Stimulated activated CD4-positive, alpha-beta T cell treated with anti-CD3 and anti-CD28 coated beads, Interleukin-12 subunit alpha, Interleukin-12 subunit beta, amount 100 ng/mL, for 4 hours (primary cell): ENCODE measurements at places on chromosomes 5 and 9.
A peak's percentile ranks its signal among the peaks of the same experiment; 100 is the strongest.

DNA sequence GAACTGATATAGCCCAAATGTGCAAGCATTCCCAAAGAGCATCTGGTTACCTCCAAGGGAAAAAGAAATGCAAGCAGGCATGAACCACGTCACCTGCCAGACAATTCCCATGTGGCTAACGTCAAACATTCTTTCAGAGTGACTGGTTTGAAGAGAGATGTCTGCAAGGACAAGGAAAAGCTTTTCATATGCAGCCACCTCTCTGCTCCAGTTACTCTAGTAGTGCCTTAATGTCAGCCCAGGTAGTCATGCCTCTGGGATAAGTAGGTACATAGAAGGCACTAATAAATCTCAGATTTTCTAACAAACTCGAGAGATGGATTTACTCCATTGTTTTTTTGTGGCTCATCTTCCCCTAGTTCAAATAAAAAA, 96.8 kb upstream of the IFNK start:
- no peak for DNase-seq

DNA sequence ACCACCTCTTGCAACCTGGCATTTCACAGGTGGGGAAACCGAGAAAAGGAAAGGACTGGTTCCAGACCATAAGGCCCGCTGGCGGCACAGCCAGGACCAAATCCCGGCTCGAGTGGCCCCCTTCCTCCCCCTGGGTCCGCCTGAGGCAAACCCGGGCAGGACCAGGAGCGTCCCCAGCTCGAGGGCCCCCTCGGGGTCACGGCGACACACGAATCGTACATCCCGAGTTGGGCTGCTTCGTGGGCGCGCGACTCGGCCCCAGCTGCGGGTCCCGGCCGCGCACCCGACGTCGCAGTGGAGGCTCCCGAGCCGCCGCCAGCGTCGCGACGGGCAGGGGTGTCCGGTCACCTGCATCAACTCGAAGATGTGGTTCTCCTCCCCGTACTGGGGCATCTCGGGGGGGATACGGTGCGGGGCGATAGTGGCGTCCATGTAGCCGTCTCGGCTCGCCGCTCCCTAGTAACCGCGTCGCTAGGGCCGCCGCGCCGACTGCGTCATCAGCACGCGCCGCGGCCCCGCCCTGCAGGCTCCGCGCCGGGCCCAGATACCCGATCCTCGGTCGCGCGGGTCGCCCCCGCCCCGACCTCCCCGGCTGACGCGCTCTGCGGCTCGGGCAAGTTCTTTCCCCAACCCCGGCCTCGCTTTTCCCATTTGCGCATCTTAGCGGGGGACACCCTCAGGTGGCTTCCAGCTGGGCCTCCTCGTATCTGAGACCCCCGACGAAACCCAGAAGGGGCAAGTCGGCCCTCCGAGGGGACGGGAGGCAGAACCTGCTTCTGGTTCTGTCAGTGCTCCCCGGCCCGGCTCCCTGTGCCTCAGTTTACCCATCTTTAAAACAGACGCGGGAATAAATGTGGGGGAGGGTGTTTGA, at the start of gene AK8:
AK8 (minus strand) TSS at position 461 of the 871 bp plus-strand sequence; CDS start at position 432, 29 bp downstream.
- DNase-seq = peak; percentile 75

- DNase-seq = peak; percentile 11
Measured at GRCh38 chr9:113155911-113156588, 5.2 kb downstream of the SLC31A2 start.

- DNase-seq = no peak
Measured at GRCh38 chr5:142722146-142722545, 36.3 kb upstream of the FGF1 start.

- DNase-seq = no peak
Measured at GRCh38 chr9:72462340-72462739, 59.1 kb upstream of the TMC1 start.

DNA sequence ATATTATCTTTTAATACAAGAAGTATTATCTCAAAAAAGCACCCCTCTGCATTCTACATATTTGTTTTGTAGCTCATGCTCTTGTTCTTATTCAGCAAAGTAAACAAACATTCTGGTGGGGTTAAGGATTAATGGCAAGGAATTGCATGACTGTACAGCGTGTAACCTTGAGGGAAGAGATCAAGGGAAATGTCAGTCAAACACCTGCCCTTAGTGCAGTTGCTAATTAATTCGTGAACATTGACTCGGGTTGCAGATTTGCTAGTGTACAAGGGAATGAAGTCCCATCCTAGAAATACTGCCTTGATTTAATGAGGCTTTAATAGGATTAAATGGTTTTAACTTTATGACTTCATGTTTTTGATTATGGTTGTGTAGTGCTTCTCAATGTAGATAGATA, 1758.1 kb downstream of the MAT2B start:
- DNase-seq = no peak

GRCh38 chr5:157446412-157446935, 13.5 kb upstream of the NIPAL4 start:
- DNase-seq = no peak

DNA sequence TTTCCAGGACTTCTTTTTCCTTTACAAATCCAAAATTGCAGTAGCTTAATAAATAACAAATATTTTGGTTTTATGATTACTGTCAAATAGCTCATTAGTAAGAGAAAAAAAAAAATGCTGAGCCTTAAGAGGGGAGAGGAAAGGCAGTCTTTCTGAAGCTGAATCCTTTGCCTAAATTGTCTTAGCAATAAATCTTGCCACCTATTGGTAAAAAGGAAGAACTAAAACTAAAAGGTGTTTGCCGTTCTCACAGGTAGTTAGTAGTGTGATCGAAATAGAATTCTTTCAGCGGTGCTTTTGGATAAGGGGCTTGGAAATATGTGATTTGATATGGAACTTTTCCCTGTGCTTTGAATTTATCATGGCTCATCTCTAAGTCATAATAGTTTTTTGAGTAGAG, 31.2 kb downstream of the PIK3R1 start:
- no peak for DNase-seq

- no peak for DNase-seq
Measured at GRCh38 chr5:81788329-81788728, 37.4 kb upstream of the SSBP2 start.

GRCh38 chr9:114676901-114677300, 5.1 kb downstream of the TEX48 start:
- DNase-seq = no peak

DNA sequence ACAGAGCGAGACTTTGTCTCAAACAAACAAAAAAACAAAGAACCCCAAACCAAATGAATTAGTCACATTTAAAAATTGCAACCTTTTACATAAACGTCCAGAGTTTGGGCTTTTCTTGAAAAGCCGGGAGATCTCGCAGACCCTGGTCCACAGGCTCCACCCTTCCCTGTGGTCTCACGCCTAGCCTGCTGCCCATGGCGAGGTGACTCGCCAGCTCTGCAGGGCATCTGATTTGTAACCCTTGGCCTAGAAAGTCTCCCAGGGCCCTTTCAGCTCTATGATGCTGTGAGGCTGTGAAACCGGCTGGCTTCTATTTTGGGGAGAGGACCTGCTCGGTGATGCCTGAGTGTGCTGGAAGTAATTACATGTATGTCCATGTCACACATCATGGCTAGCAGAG, 44.7 kb upstream of the PHYKPL start:
- DNase-seq = no peak

GRCh38 chr5:145848854-145849253, 13.7 kb upstream of the PRELID2 start:
- no peak for DNase-seq
